Activated CD8-positive, alpha-beta memory T cell treated with anti-CD3 and anti-CD28 coated beads, Interleukin-2, amount 10 ng/mL, durations not matched to agents 7 days and 5 days (primary cell): ENCODE measurements at places on chromosomes 1 and 21.

GRCh38 chr1:202234331-202235002 lies 40.9 kb downstream of the LGR6 start:
- no peak for DNase-seq

- no peak for DNase-seq
Measured at GRCh38 chr21:46509741-46510502, 51.2 kb downstream of the DIP2A start.

DNA sequence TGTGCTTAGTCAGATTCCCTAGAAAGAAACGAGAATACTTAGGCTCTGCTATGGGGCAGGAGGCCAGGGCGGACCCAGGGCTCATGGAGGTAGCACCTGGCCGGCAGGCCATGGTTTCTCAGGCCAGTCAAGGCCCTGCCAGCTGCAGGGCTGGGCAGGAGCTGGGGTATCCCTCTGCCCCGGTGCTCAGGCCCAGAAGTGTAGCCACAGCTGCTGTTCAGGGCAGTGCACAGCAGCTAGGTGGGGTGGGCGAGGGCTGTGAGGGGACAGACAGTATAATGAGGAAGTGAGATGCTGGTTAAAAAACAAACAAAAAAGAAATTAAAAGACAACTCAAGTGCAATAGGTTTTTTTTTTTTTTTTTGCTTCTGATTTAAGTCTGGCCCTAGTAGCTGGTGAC lies 34.0 kb upstream of the EDN2 start:
- no peak for DNase-seq

DNA sequence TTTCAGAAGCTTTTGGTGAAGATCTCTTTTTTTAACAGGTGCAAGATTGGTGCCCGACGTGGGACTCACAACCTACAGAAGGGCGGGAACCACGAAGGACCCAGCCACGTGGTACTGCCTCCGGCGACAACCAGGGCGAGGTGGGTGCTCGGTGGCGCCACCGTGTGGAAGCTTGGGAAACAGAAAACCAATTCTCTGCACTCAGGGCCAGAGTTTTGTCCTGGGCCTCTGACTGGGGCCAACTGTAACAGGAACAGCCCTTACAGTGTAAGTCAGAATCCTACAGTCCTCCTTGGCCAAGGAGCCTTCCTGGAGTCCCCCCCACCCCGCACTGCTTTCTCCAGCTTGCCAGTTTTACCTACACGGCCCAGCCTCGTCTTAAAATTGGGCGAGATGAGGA lies 11.6 kb upstream of the S100A7A start:
- peak; percentile 62 for DNase-seq

- DNase-seq: no peak
Measured at GRCh38 chr1:20124456-20125057, 5.2 kb upstream of the PLA2G2D start.

- peak; percentile 44 for DNase-seq
Measured at GRCh38 chr1:21818656-21819055, 6.6 kb downstream of the LDLRAD2 start.

- no peak for DNase-seq
Measured at GRCh38 chr1:156283521-156283920, 604 bp upstream of the TMEM79 start.

GRCh38 chr1:17097787-17098186 lies 21.5 kb downstream of the PADI2 start:
- no peak for DNase-seq

DNA sequence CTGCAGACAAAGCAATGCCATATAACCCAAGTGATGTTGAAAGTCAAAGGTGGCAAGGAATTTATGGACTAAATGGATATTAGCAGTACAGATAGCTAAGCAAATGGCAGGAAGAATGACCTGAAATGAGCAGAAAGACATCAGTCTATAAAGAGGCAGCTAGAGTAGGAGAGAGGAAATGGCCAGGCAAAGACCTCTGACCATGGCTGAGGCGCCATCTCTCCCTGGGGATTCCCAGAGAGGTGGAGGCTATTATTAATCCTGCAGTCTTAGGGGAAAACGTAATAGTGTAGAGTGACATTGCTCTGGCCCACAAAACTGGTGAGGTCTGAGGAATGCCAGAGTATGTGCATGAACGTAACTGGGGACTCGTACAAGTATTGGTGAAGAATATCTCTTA lies 563.6 kb upstream of the PRMT6 start:
- no peak for DNase-seq

- no peak for DNase-seq
Measured at GRCh38 chr1:65332821-65333220, 23.5 kb downstream of the DNAJC6 start.

GRCh38 chr21:43325968-43326715 lies 100.8 kb downstream of the SIK1 start:
- DNase-seq: peak; percentile 48

GRCh38 chr1:75539230-75540116 lies 71.4 kb downstream of the SLC44A5 start:
- DNase-seq: no peak

DNA sequence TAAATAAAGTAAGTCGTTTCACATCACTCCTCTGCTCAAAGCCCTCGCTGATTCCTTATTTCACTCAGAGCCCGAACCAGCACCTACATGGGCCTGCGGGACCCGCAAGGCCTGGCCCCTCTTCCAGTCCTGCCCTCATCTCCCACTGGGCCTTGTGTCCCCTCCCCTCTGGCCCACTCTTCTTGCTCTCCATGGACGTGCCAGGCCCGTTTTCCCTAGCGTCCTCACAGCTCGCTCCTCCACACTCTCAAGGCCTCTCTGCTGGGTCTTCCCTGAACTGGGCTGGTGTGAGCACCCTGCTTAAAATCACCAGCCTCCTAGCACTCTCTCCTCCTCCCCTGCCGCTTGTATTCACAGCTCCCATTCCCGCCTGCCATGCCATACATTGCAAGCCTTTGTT lies 237.9 kb downstream of the FOXD2 start:
- no peak for DNase-seq

DNA sequence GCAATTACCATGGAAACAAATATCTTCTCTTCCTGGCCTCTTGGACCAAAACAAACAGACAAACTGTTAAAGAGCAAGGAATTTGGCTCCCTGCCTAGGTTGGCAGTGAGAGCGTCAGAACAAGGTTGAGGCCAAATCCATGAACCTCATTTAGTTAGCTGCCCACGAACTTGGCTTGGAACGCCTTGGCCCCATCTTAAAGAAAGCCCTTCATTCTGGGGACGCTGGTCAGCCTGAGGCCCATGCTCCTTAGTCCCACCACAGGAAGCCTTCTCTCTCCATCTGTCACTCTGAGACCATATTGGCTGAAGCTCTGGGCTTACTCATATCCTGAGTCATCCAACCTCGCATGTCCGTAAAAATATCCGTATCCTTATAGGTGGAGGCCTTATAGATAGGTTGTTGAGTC lies 62.4 kb upstream of the DIRAS3 start:
- no peak for DNase-seq

GRCh38 chr1:15323989-15324868 lies 77.2 kb downstream of the FHAD1 start:
- no peak for DNase-seq

DNA sequence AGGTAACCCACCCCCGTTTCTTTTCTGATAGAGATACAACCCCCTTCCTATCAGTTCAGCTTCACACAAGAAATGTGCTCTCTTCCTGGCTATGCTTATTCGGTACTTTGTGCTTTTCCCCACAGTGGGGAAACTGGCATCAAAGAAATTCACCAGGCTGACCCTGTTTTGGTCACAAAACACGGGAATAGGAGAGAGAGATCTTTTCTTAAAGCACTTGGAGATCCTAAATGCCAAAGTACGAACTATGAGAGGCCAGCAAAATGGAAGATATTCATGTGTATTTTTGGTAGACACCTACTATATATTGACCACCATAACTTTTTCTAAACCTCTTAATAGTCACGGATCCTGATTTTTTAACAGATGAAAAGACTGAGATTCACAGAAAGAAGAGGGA lies 30.0 kb downstream of the SLC30A10 start:
- DNase-seq: no peak

DNA sequence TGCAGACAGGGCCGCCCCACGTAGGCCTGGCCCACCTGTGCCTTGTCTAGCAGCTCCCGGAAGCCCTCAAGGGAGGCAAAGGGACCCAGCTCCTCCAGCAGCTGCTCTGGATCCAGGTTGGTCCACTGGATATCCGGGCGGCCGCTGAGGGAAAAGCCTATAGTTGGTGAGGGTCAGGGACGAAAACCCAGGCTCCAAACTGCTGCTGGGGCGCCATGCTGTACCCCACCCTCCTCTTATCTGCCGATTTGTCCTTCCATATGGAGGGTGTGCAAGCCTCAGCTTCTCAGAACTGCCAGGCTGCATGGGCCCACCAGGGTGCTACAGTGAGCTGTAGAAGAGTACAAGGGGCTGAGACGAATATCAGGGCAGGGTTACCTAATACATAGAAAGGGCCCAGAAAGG lies 12.2 kb downstream of the PTCH2 start:
- no peak for DNase-seq

GRCh38 chr1:85580872-85581801 lies 576 bp downstream of the CCN1 start:
- DNase-seq: peak; percentile 58

DNA sequence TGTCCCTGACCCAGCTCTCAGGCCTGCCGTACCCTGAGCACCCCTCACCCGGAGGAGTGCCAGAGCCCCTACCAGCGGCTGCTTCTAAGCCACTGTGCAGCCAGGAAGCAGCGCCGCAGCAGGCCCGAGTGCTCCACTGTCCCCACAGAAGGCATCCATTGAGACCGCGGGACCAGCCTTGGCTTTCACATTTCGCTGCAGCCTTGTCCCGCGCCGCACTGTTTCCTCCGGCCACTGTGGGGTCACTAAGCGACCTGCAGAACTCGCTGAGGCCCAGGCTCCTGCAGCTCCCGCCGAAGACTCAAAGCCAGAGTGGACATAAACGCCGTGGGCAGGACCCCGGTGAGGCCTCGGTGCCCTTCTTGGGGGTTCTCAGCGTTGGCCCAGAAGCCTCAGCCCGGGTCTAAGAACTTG lies 3.0 kb downstream of the ALX3 start:
- DNase-seq: no peak

- no peak for DNase-seq
Measured at GRCh38 chr1:163970699-163971098, 588.3 kb upstream of the PBX1 start.

DNA sequence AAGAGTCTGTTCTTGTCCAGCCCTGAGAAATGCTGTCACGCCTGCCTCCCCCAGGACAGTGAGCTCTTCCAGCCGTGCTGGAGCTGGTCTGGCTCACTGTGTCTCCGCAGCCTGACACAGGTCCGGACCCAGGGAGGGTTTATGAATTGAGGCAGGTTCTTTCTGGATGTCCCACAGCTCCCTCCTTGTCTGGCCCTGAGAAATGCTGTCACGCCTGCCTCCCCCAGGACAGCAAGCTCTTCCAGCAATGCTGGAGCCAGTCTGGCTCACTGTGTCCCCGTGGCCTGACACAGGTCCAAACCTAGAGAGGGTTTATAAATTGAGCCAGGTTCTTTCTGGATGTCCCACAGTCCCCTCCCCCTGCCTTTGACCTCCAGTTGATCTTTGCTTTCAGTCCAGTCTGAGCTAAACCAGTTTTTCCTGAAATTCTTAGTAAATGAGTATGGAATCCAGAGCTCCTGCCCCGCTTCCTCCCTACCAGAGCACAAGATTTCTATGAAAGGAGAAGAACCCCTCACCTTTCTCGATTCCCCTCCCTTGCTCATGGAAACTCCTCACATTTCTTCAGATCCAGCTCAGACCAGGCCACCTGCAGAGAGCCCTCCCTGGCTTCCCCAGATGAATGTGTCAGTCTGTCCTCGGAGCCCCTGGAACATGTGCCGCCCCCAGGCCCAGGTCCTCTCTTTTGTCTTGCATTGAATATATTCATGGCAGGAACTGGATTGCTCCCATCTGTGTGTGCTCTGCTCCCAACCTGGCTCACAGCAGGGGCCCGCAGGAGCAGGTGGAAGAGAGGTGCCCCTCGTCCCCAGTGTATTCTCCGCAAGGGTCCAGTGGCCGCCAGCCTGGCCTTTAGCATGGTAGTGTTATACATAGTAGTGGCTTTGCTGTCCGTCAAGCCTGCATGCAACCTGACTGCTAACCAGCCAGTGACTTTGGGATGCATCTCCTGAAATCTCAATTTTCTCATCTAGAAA lies 116.3 kb downstream of the EPHB2 start:
- no peak for DNase-seq

GRCh38 chr1:36279110-36279788 lies 26.9 kb upstream of the SH3D21 start:
- no peak for DNase-seq

GRCh38 chr1:43227143-43227764 lies 42.5 kb upstream of the TMEM125 start:
- peak; percentile 87 for DNase-seq

DNA sequence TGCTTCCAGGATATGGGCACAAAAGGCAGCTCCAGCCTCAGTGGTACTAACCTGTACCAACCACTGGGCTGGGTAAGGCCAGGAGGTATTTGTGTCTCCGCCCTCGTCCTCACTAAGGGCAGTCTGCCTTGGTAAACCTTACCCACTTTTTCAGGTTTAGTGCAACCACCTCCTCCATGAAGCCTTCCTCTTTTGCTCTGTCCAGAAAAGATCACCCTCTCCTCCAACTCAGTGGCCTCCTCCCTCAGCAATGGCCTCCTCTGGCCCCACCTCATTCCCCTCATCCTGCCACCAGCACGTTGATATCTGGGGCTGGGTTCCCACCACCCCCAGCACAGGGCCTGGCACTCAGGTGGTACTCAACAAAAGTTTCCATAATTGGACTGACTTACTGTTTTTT lies 161.5 kb downstream of the GRIK3 start:
- no peak for DNase-seq

GRCh38 chr1:24286246-24287010 lies 32.7 kb upstream of the GRHL3 start:
- DNase-seq: peak; percentile 30

- DNase-seq: no peak
Measured at GRCh38 chr1:46553506-46553905, 2.1 kb upstream of the KNCN start.

GRCh38 chr1:17732475-17732874 lies 22.7 kb upstream of the ACTL8 start:
- no peak for DNase-seq

DNA sequence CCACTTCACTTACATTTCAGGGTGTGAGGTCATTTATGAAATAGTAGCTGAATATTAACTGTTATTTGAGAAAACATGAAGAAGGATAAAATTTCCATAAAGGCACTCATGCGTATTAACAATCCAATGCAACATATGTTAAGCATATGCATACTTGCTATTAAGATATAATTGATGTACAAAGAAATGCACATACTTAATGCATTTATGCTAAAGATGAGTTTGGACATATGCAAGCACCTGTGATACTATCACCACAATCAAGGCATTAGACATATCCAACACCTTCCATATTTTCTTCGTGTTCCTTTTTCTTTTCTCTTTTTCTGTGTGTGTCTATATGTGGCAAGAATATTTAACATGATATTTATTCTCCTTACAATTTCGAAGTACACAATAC lies 464.8 kb upstream of the BRINP3 start:
- no peak for DNase-seq

DNA sequence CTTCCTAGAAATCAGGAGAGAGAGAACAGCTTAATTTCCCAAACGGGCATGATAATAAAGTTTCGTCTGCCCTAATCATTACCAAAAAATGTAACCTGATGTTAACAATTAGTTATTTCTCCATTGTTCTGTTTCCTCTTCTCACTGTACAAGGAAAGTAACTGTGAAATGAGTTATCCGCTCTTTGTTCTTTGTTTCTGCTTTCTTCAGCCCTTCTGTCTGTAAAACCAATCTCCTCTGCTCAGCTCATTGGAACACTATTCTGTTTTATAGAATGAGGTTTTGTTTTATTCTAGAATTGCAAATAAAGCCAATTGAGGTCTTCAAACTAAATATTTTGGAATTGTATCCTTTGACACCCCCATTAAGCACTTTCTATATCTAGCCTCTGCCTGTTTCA lies 8.8 kb upstream of the THEM4 start:
- DNase-seq: no peak
